ENCODE measurements at places on chromosomes 6 and 20.

- DNase-seq, result no peak
These were observed at the start of gene NR2E1 for GRCh38 chr6:108165714-108166663. Gene NR2E1, plus strand, starts transcription at chr6:108166022. Its CDS starts 744 bp downstream, at chr6:108166766.

DNA sequence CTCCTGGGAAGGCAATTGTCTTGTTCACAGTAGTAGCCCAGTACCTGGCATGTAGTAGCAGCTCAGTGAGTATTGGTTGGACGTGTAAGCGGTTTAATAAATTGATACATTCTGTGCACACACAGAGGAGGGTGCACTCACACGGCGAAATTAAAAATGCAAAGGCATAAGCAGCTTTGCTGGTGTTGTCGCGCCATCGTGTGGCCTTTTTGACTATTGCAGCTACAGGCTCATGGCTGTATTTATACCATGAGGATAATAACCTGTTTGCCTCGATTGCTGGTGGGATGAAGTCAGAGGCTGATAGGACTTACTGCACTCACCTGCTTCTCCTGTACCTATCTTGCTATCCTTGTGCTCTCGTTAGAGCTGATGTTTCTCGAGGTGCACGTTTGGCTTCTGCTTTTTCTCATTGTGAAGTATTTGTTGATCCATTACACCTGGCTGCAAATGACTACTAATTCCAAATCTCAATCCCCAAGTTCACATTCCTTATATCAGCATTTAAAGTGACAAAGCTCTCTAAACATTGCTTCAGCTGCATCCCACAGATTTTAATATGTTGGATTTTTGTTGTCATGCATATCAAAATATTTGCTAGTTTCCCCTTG, 61.5 kb downstream of the TBXT start:
- peak; percentile 6 for DNase-seq

DNA sequence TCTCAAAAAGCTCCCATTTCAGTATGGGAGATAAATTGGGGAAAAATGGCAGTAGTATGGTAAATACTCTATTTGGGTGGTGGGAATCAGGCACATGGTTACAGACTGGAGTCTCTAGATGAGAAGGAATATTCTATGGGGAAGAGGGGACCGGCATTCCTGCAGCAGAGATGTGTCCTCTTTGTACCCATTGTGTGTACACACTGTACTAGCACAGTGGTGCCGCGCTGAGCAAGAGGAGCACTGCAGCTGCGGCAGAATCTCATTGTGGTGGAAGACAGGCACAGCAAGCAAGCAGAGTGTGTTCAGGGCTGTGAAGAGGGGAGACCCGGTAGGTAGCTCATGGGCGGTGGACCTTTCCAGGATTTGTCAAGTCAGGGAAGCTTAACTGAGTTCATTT, 13.0 kb downstream of the AFDN start:
- DNase-seq, result no peak

- DNase-seq, result no peak
These were observed 358.2 kb downstream of the HTR1B start for GRCh38 chr6:77105091-77105490.

DNA sequence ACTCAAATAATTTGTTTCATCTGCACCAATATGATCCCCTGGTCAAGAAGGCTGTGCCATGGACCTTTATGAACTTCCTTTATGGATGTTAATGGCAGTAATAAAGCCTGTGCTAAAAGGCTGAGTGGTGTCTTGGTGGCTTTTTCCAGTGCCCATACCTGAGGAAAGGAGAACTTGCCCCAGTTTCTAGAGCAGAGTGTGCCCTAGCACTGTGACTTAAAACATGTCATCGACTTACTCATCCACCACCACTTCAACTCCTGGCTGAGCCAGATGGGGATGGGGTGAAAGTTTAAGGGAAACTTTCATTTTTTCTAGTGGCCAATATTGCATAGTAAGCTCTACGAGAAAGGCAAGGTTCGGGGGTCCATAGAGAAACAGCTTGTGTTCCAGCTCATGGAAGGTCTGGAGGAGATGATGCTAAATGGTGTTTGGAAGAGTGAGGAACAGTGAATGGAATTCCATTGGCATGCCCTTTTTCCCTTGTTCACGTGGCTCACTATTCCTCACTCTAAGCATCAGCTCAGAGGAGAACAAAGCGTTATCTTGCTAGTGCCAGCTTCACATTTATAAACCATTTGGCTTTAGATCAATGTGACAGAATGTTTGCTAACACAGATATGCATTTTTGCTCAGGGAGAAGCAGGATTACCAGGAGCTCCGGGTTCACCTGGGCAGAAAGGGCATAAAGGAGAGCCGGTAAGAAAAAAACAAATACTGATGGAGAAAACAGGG, 71.2 kb downstream of the COL19A1 start:
- DNase-seq, result no peak
